Activated CD4-positive, CD25-positive, alpha-beta regulatory T cell treated with anti-CD3 and anti-CD28 coated beads, Interleukin-2, amount 50 U/mL, for 72 hours (primary cell): ENCODE measurements at places on chromosomes 6 and 20.

DNA sequence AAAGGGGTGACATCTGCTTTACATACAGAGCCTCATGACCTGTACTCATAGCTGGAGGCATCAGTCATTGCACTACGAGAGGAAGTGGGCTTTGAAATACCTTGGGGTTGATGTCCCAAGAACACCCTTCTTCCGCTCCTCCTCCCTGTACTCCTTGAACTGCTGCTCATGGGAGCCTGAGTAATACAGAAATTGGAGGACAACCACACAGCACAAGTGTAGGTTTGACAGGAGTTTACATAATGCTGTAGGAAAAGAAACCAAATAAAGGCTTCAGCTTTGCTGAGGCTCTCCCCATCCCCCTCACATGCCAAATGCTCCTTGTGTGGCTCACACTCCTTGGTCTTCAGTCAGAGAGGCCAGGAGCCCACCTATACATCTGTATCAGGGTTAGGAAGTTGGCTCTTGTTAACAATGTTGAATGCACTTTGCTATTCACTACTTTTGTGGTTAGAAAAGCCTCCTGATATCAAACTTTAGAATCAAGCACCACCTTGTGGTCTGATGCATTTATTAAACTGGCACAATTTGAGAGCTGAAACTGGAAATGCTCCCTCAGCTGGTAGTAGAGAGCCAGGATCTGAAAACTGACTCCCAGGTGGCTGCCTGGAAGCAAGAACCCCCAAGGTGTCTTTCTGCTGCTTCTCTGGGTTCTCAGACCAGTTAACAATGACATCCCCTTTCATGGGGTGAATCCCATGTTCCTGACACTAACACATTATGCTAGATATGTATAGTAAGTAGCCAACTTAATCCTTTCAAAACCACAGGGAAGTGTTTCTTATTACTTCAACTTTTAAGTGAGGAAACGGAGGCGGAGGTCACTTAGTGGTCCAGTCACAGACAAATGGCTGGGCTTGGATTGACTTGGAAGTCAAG lies 56.2 kb upstream of the EDN1 start:
- DNase-seq: no peak

- DNase-seq: no peak
Measured at GRCh38 chr6:45386501-45386900, 8.8 kb upstream of the SUPT3H start.

DNA sequence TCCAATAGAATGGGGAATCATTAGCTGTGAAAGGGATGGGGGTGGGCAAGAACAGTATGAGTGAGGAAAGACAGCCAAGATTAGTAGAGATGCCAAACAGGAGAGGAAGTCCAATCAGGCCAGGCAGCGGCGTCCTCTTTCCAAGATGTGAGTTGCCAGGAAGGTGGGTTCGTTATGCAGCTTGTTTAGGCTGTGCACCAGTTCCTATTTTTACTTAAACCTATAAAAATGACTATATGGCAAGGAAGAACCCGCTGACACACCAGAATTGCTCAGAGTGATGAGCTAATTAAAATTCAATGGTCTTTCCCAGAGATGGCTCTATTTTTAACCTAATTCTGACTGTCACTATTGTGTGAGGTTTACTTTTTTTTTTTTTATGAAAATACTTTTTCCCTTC lies 88.2 kb downstream of the SLC22A23 start:
- DNase-seq: no peak

DNA sequence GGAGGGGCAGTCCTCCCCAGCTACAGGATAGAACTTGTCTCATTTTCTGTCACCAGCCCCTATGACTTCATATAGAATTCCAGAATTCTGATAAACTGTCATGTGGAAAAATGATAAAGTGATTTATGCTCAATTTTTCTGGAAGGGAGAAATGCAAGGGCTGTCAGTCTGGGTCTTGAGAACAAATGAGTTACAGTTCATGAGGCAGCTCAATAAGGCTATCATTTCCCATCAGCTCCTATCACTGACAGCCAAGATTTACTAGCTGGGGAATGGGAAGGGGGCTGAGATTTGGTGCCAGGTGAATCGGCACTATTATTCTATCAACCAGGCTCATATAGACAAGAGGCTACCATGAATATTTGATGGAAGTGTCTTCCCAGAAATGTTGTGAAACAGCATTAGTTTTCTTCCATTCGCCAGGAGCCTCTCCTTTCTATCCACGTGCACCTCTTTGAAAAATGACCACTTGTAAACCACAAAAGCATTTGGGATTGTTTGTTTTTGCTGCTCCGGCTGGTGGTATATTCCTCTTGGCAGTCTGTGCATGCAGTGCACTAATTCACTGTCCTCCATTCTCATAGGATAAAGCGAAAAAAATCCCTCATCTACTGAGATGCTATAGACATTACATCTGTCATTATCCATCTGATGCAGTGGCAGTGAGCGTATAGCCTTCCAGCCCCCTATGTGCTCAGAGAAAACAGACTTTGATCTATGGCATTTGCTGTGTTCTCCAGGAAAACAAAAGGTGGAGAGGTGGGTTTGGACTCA lies 528.7 kb upstream of the RNF217 start:
- no peak for DNase-seq

DNA sequence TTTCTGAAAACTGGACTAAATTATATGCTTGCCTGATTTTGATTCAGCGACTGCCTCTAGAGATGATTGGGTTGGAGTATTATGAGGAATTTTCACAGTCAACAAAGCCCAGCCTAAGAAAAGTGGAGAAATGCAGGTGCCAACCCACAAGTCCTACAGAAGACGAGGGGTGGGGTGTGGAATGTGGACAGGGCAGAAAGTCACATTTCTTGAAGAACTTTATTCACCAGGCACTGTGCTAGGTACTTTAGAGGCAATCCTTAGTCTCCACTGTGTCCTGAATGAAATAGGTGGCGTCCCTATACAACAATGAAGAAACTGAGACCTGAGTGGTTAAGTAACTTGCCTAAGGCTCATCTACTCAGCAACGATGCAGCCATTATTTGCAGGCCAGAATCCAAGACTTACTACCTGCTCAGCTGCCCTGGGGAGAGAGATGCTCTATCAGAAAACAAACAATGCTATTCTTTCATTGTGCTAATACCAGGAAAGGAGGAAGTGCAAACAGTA lies 106.3 kb downstream of the RNF144B start:
- no peak for DNase-seq

- DNase-seq: no peak
Measured at GRCh38 chr6:100484474-100484873, 19.8 kb upstream of the SIM1 start.

DNA sequence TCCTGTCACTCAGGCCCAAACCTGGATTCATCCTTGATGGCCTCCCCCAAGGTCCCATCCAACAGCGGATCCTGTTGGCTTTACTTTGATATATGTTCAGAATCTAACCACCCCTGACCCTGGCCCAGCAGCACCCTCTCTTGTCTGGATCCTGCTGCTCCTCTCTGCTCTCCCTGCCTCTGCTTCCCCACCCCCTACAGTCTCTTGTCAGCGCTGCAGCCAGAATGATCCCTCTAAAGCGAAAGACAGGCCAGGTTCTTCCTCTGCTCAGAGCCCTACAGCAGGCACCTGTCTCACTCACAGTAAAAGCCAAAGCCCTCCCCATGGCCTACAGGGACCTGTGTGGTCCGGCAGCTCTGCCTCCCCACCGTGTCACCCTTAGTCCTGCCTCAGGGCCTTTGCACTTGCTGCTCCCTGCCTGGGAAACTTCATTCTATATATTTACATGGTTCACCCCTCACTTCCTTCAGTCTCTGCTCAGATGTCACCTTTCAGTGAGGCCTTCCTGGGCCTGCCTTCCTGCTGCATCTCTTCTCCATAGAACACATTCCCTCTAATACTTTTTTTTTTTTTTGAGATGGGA lies 37.4 kb upstream of the KCNB1 start:
- DNase-seq: no peak

DNA sequence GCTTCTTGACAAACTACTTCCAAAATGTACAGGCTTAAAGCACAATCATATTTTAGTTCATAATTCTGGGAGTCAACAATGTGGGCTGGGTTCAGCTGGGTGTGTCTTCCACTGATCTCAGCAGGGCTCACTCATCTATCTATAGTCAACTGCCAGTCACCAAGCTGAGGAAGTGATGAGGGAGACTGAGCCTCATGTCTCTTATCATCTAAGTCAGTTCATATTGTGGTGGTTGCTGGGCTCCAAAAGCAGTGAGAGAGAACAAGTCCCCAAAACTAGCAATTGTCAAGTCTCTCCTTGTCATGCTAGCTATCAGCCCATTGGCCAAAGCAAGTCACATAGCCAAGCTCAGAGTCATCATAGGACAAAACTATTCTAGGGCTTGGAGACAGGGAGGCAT lies 465.9 kb upstream of the ARID1B start:
- no peak for DNase-seq

GRCh38 chr6:11865680-11866300 lies 87.2 kb upstream of the ADTRP start:
- no peak for DNase-seq

DNA sequence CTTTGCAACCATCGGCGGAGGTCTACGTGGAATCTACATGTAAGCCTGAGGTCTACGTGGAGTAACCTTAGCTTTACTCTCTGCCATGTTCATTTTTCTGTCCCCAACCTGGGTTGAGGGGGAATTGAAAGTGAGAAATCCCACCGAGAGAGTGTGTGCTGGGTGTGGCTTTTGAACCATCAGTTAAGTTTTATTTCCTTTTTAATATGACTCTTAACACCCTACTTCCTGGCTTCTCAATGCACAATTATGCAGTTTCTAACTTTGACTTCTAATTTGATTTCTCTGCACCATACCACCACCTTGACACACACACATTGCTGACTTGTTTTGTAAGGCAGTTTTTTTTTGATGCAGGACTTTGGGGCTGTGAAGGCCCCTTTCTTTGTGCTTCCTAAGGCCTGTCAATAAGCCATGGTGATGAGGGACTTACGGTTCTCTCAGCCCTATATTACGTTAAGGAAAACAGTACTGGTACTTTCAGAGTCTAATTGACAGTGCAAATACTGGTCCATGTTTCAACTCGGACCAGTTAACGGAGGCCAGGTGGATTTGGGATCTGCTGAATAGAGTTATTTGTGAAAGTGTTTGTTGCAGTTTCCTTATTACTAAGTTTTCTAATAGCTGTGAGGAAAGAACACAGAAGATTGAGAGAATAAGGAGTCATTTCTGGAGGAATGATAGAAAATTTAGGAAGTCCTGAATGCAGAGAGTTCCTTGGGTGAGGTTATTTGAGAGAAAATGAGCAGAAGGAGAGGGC lies 206.5 kb downstream of the JARID2 start:
- no peak for DNase-seq

DNA sequence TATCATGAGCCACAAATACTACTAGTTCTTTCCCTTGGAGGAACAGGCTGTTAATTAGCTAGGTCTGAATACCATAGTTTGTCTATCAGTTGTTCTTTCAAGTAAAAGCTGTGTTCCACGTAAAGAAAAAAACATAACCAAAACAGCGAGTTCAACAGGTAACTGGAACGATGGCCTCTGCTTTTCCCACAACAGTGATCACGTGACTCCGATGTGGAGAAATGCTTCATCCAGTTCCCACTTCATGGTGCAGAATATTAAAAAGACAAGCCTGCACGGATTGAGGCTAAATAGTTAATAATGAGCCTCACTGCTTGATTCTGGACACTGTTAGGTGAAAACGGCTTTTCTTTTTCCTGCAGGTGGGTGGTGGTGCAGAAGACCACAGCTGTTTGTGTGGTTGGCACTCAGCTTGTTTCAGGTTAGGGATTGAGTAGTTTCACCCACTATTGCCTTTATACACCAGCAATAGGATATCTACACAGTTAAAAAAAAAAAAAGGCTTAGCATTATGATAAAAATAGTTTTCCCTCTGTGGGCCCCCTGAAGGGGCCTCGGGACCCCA lies 88.1 kb downstream of the DACT2 start:
- DNase-seq: no peak

DNA sequence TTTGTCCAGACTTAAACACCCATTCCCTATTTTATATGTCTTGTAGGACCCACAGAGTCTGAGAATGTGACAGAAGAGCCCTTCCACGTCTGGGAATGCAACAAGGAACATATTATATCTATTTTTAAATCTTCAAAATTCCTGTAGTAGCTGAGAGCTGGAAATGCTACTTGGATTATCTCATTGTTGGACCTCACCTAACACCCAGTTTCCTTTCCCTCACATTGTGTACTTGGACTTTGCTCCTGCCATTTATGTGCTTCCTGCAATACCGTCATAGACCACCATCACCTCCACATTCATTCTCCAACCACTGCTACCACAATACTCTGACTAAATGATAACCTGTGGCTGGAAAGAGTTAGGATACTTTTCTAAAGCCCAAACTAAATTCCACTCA lies 335.4 kb downstream of the COL12A1 start:
- DNase-seq: no peak

- DNase-seq: no peak
Measured at GRCh38 chr6:84731401-84731800, 33.0 kb downstream of the TBX18 start.

DNA sequence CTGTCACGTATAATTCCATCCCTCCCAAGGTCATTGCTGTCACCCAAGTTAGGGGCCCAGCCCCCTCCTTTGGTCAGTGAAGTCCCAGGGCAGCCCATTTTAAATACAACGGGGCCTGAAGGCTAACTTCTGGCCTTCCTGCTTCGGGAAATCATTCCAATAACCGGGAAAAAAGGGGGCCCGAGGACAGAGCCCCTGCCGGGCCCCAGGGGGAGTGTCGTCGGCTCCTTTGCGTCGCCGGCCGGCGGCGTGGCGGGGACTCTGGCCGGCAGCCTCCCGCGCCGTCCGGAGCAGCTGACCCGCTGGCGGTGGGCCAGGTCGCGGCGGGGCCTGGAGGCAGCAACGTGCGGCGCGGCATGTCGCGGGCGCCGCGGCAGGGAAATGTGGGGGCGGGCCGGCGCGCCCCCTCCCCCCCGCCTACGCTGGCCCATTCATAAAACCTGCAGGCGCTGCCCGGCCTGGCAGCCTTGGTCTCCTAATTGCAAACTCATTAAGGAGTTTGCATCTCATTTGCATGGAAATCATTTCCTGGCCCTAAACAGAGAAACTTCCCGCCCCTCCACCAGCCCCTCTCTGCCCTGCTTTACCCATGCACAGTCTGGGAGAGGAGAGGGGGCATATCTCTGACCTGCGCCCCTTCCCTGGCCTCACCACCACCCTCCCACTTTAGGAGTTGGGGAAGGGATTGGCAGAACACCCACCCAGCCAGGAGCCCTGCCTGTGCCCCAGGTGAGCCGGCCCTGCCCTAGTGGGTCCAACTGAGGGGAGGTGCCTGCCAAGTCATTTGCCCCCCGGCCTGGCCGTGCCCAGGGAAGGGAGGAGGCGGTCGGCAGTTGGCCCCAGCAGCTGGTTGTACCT lies 50.7 kb downstream of the MRPL14 start:
- DNase-seq: no peak

GRCh38 chr20:56843386-56843785 lies 214.3 kb downstream of the TFAP2C start:
- no peak for DNase-seq
